ENCODE measurements at places on chromosomes 16 and 17. TPM values are rescaled to one million over a fixed set of nuclear protein-coding genes. Genes with fewer than 3 reads are reported as not detected.

DNA sequence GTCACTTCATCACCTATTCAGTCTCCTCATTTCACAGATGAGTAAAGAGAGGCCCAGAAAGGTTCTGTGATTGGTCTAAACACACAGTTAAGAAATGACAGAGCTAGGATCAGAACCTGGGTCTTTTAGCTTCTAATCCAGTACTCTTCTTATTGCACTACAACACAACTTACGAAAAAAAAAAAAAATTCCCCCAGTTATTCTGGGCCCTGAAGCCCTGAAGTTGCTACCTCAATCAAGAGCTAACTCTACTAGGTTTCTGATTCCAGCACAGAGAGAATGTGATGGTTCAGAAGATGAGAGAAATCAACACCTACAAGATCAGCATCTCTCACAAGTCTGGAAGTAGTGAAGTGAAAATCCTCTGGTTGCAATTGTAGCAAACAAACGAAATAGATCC, 37.3 kb downstream of the GRB7 start:
- no peak for DNase-seq

DNA sequence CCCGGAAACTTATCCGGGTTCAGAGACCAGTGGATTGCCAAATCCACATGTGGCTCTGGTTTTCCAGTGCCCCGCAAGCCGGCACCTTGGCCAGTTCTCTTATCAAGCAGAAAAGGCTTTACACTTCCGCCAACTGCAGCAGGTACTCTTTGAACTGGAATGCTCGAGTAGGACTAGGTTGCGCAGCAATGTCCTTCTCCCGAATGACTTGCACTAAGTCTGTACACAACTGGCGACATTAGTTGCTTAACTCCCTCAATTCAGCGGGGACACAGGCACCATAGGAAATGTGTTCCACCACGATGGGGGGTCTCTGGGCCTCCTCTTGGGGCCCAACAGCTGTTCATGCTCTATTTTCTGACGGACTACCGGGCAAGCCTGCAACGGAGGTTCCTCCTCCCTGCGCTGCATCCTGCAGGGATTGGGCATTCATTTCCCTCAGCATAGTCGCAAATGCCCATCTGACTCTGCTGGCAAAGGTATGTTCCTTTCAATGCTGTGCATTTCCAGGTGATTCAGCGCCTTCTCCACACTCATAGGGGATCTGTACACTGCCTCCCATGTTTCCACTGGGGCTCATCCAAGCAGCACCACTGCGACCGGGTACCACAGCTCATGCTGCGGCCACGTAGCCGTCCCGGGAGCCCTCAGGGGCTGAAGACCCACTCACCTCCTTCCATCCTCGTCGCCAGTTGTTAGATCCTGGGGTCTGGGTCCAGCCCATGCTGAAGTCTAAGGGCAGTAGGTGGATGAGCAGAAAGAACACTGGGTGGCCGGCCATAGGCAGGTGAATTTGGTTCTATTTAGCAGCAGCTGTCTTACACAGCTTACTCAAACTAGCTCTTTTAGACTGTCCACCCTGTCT, 34.2 kb upstream of the APPBP2 start:
- no peak for DNase-seq

DNA sequence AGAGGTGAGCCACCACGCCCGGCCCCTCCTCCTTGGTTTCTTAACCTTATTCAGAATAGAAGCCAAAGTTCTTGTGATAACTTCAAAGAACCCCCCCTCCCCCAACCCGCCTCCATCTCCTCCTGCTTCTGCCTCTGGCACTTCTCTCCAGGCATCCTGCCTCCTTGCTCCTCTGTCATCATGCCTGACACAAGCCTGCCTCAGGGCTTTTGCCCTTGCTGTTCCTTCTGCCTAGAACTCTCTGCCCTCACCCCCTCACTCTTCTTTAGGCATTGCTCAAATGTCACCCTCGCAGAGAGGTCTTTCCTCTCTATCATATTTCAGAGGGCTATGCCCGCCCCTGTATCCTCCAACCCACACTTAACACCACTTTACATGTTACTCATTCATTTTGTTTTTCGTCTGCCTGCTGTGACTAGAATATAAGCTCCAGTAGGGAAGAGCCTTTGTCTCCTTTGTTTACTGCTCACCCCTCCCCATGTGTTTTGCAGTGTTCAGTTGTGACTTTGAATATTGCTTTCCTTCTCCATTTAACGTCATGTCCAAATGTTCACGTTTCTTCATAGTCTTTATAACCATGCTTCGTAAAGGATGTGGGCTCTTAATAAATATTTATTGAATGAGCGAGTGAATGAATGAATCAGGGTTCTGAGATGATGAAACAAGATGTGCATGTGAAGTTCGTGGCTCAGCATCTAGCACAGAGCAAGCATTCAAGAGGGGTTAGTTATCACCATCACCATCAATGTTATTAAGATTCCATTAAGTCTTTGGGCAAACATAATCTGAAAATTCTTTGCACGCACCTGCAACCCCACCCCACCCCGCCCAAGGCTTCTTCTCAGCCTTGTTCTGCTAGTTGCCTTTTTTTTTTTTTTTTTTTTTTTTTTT, 186.2 kb upstream of the WSCD1 start:
- DNase-seq: peak; percentile 31

AP1G1 gene
- total RNA-seq: 79.2 TPM

JPH3 gene
- total RNA-seq: 30.3 TPM

TMED6 gene
- total RNA-seq: 0.31 TPM

DYNLRB2 gene
- total RNA-seq: not detected

Data from H9 (cell line).